ENCODE measurements at places on chromosomes 3 and 15.
A peak's percentile ranks its signal among the peaks of the same experiment; 100 is the strongest.

- no peak for ATAC-seq
These were observed 97.2 kb upstream of the LRRFIP2 start for GRCh38 chr3:37271611-37272010.

- ATAC-seq: no peak
These were observed 33.9 kb upstream of the CDCP1 start for GRCh38 chr3:45180051-45180450.

DNA sequence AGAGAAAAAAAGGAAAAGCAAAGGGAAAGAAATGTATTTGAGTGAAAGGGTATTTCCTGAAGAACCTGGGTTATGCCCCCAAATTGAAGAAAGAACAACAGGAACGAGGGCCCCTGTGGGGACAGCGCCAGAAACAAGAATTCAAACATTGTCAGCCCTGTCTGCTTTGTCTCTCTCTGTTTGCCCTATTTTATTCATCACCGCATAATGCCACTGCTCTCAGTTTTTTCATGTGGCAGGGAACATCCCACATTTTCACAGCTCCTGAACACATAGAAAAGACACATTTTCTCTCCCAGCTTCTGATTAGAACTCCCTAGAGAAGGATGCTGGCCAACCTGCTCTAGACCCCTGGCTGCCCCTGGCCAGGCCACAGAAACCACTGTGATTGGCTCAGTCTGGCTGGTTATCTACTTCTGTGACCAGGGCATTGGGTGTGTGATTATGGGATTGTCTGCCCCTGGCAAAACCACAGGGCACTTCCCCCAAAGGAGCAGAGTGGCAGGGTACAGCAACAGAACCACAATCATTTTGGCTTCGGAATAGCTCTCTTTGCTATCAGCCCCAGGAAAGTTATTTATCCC lies 31.3 kb upstream of the CCDC54 start:
- peak; percentile 47 for ATAC-seq

DNA sequence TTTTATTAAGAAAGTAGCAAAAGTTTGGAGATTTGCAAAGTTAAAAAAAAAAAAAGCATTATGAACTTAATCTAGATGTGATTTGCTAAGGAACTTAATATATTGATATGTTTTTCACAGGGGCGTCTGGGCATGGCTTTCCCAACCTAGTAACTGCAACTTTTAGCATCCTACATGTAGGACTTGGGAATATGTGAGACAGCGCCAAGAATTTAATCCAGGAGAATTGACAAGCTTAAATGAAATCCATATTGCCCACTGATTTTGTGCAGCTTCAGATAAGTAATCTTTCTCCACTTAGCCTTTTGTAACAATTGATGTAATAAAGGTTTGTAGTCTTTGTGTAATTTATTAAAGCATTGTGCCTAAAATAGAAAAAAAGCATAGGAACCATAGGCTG lies 982 bp upstream of the GABPB1 start:
- ATAC-seq: no peak

DNA sequence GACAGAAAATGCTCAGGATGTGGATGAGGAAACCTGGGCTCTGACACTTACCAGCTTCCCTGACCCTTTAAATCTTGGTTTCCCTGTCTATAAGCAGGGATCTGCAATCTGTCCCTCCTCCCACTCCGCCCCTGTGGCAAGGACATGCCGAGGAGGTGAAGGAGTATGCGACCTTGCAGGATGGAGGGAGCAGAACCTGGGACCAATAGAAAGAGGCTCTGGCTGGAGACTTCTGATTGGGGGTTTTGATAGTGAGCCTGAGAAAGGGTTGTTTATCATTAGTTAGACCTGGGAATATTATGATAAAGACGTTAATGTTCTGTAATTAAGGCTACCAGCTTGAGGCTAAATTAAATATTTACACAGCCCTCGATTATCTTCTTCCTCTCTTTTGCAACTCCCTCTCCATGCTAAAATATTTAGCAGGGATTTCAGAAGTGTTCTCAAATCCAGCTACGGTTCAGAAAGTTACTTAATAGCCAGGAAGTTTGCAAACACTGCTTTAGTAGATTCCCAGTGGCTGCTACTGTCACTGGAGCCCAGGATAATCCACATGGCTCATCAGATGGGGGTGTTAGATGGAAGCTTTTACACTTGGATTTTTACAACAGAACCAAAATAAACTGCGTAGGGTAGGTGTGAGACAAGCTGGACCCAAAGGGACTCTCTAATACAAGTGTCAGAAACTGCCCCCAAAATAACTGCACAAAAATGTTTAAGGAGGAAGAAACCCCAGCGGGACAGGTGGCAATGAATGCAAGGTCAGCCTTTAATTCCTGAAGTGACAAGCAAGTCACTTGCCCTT lies 9.2 kb upstream of the PAQR5 start:
- no peak for ATAC-seq

GRCh38 chr3:143313893-143314188 lies 194.3 kb downstream of the CHST2 start:
- no peak for ATAC-seq

- ATAC-seq: no peak
These were observed 18.8 kb upstream of the GATM start for GRCh38 chr15:45397116-45397665.

DNA sequence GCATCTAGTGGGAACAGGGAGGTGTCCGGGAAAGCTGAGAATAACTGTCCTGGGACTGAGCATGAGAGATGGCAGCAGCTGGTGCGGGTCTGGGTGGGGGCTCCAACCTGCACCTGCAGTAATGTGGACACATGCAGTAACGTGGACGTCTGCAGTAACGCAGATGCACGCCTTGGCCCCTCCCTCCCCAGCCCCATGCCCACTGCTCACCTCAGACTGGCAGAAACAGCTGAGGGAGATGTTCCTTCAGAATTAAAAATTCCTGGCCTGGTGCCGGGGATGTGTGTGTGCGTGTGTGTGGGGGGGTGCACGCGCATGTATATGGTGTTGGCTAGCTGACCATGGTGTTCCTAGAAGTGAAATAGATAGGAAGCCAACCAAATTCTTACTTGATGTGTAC lies 86.7 kb upstream of the OXTR start:
- no peak for ATAC-seq

DNA sequence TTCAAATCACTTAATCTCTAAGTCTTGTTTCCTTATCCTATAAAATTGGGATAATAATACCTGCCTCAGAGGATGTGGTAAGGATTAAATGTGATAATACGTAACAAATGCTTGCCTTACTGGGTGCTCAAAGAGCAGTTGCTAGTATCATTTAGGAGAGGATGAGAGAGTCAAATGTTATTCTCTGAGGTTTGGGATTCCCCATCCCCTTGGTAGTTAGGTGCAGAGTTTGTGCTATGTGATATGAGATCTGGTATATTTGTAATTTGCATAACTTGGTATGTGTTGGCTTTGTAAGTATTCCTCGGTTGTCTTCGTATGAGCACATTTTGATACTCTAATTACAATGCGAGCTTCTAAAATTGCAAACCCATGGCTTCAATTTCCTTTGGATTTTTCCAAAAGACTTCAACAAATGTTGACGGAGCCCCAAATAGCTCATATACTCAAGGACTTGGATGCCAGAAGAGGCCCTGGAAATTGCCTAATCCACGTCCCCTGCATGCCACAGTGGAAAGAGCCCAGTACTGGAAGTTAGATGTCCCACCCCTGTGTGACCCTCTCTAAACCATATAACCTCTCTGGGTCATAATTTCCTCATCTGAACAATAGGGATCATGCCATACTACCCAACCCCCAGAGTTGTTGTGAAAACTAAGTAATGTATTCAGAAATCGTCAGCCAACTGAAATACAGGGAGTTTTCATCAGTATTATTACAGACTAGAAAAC lies 85.0 kb downstream of the FBN1 start:
- ATAC-seq: no peak

GRCh38 chr15:92922418-92923002 lies 22.4 kb downstream of the CHD2 start:
- peak; percentile 85 for ATAC-seq

GRCh38 chr3:197149-197827 lies 725 bp downstream of the CHL1 start:
- peak; percentile 59 for ATAC-seq

GRCh38 chr15:82122746-82123400 lies 77.1 kb upstream of the MEX3B start:
- ATAC-seq: no peak

- no peak for ATAC-seq
These were observed 410.3 kb upstream of the TBL1XR1 start for GRCh38 chr3:177607589-177607988.

- no peak for ATAC-seq
These were observed 84.5 kb upstream of the SYNPR start for GRCh38 chr3:63193647-63194046.

DNA sequence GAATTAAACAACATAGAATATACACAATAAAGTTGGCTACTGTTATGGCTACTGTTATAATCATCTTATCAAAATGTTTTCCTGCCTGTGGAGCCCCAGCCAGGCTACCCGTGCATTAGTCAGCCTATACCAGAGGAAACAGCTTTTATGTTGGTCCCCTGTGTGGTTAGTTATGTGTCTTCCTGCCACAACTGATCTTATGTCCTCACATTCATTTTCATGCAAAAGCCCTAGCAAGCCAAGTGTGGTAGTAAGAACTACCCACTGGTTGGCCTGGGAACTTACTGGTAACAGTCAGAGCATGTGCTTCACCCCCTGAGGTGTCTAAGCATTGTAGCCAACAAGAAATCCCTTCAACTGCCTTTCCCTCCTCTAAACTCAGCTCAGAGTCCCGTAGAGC lies 21.8 kb downstream of the MGLL start:
- peak; percentile 47 for ATAC-seq

Data from stimulated activated memory B cell treated with anti-CD40 and anti-IgM and Interleukin-4, amounts not matched to agents 10 μg/mL and 1 μg/mL and 100 μg/mL, for 72 hours (primary cell).